ENCODE measurements at places on chromosomes 6 and 20. TPM values are rescaled to one million over a fixed set of nuclear protein-coding genes. Genes with fewer than 3 reads are reported as not detected.

DNA sequence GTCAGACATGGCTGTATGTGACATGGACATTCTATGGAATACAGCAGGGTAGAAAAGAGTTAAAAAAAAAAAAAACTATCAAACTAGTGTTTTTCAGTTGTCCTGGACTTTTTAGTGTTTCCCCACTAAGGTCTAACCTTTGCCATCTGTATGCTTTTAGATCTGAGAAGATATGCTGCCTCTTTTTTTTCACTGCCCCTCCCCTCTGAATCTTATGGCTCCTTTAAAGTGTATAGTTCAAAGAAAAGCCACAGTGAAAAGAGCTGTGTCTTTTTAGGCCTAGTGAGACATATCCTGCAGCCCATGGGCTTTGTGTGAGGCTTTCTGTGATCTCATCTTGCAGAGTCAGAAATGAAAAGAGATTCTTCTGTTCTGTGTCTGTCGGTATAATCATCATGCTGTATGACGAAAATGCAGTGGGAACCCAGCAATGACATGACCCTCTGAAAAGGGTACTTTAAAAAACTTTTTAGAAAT is 29.3 kb downstream of the ADGRG6 start:
- H3K27me3 ChIP-seq = no peaks in the 10 kb centered on the region
- H3K27ac ChIP-seq = peak overlapping the region; percentile 18
- H3K36me3 ChIP-seq = no peaks in the 10 kb centered on the region
- no peaks in the 10 kb centered on the region for H3K4me1 ChIP-seq
- H3K4me3 ChIP-seq = no peak overlapping the region

DNA sequence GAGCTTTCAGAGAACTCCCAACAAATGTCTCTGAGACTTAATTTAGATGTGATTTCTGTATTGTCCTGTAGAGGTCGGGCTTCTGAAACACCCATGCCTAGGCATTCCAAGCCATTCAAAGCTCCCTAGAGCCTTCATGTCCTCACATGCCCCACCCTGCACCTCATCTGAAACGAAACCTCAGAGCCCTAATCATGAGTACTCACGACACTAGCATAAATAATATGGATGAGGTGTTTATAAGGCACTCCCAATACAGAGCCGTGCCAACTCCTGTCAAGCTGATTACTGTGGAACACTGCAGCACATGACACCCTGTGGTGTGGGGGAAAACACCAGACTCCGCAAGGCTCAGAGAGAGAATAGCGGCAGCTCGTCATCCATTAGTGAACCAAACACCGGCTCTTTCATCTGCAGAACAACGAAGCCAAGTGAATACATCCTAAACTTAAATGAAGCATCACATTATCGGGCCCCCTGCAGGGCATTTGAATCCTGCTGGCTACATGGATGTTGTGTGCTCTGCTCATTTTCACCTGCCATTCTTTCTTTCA is 83.8 kb downstream of the FNDC1 start:
- no peak overlapping the region for H3K27ac ChIP-seq
- no peaks in the 10 kb centered on the region for H3K4me1 ChIP-seq
- DNase-seq = no peak
- no peaks in the 10 kb centered on the region for H3K36me3 ChIP-seq
- H3K4me3 ChIP-seq = no peak overlapping the region

GRCh38 chr6:2876210-2877056 is 26.7 kb downstream of the SERPINB9 start:
- no peaks in the 10 kb centered on the region for H3K27me3 ChIP-seq
- H3K36me3 ChIP-seq = no peaks in the 10 kb centered on the region
- no peak for DNase-seq
- peak overlapping the region; percentile 51 for H3K4me3 ChIP-seq

DNA sequence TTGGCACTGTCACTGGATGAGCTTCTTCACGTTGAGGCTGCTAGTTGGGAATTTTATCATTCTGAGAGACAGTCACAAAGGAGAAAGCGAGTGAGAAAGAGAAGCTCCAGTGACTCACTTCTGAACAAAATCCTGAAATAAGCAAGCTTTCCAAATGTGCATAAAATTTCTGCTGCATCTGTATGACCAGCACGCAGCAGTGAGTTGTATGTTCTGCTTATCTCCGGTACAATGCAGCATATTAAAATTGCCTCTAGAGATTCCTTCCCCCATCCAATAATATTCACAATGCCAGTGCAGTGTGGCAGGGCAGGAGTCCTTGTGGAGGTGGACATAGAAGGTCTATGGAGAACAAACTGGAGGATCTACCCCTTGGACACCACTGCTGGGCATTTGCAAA is 290.5 kb downstream of the ADGB start:
- no peak for DNase-seq
- no peaks in the 10 kb centered on the region for H3K4me1 ChIP-seq
- no peaks in the 10 kb centered on the region for H3K27me3 ChIP-seq
- no peak overlapping the region for H3K4me3 ChIP-seq

GRCh38 chr6:88454658-88455057 is 288.5 kb upstream of the CNR1 start:
- no peaks in the 10 kb centered on the region for H3K27me3 ChIP-seq
- no peak overlapping the region for H3K27ac ChIP-seq
- no peak for DNase-seq
- no peak overlapping the region for H3K4me3 ChIP-seq
- no peaks in the 10 kb centered on the region for H3K4me1 ChIP-seq
- H3K36me3 ChIP-seq = no peaks in the 10 kb centered on the region

GRCh38 chr6:170192905-170193304 is 98.0 kb downstream of the DLL1 start:
- no peaks in the 10 kb centered on the region for H3K27me3 ChIP-seq
- no peak overlapping the region for H3K4me3 ChIP-seq
- H3K36me3 ChIP-seq = no peaks in the 10 kb centered on the region

The RNF39 gene
- polyA plus RNA-seq = 0.60 TPM

The OR2H2 gene
- polyA plus RNA-seq = not detected

The SDCBP2 gene
- 724 TPM for polyA plus RNA-seq
